M059J (cell line): ENCODE measurements at places on chromosomes 16 and 17. TPM values are rescaled to one million over a fixed set of nuclear protein-coding genes. Genes with fewer than 3 reads are reported as not detected.

IGF2BP1 gene
- 0.22 and 1.6 TPM in 2 replicates for total RNA-seq

- DNase-seq = peak; percentile 25
These were observed 3.1 kb downstream of the GAA start for GRCh38 chr17:80104321-80104955.

SCARF1 gene
- total RNA-seq = 0.47 TPM in 1 of 2 replicates, not detected in the other

DNA sequence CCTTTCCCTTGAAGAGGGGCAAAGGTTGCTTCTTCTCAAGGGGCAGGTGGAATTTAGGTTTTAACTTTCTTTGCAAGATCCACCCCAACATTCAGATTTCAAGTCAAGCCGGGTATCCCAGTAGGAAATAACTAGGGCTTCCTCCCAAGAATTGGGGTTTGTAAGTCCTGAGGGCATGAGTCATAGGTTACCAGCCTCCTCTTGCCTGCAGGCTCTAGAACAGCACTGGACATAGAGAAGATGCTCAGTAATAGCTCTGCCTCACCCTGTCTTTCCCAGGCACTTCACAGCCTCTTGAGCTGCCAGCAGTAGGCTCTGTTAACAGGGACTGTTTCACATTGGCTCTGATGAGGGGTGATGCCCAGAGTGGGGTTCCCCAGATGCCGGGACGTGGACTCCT lies 35.8 kb upstream of the ZFP90 start:
- DNase-seq = peak; percentile 68

- DNase-seq = no peak
These were observed 70.0 kb downstream of the CNGB1 start for GRCh38 chr16:57900796-57901479.

- peak; percentile 16 for DNase-seq
These were observed 223.6 kb downstream of the BCAS3 start for GRCh38 chr17:60901242-60901641.

DNA sequence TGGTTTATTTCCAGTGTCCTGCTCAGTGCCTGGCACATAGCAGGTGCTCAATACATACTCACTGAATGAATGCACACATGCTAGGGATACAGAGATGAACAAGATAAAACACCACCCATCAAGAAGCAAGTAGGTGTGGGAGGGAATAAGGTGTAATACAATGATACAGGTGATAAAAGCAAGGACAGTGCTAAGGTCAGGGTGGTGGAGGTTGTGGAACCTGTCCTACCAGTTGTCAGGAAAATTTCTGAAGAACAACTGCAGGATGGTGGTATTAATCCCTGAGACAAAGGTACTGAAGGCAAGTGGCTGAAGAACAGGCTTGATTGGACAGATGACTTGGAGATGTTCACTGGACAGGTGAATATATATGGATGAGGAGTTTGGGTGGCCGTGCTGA lies 1.8 kb downstream of the KNOP1 start:
- DNase-seq = no peak

DNA sequence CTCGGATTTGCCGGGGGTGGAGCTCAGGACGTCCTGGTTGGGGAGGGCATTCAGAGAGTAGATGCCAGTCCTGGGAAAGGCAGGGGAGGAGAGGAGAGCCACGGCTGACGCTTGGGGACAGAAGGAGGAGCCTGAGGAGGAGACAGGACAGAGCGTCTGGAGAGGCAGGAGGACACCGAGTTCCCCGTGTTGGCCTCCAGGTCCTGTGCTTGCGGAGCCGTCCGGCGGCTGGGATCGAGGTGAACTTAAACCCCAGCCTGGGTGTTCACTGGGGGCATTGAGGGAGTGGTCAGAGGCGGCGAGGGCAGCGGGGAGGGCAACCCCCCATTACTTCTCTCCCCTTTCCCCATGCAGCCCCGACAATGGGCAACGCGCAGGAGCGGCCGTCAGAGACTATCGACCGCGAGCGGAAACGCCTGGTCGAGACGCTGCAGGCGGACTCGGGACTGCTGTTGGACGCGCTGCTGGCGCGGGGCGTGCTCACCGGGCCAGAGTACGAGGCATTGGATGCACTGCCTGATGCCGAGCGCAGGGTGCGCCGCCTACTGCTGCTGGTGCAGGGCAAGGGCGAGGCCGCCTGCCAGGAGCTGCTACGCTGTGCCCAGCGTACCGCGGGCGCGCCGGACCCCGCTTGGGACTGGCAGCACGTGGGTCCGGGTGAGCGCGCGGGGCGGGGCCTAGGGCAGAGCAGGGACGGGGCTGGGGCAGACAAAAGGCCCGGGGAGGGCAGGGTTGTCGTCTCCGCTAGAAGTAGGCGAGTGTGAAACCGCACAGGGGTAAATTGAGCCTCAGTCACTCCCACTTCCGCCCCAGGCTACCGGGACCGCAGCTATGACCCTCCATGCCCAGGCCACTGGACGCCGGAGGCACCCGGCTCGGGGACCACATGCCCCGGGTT lies 3.7 kb downstream of the NOL3 start:
- DNase-seq = peak; percentile 91

GRCh38 chr17:3043737-3044365 lies 19.6 kb downstream of the OR1D5 start:
- DNase-seq = no peak

DNA sequence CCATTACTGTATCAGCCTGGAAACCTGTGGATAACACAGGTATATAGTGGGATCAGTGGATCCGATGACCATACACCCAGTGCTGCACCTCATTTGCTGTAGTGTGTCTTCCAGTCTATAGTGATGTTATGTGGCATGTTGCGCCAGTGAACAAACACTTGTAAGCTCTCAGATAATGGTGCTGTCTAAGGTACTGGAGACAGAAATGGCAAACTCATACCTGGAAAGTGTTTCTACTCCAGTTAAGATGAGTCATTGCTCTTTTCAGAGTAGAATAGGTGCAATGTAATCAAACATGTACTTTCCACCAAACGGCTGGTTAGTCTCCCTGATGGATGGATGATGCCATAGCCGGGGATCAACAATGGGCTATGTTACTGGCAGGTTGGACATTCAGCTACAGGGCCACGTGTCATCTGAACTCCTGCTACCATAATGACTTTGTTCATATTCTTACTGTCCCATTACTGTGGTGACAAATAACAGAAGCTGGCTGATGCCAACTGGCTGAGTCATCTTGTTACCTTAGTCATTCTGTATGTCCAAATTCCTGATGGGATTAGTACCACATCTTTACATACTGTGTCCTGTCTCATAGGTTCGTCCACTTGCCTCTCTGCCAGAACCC lies 6.3 kb downstream of the CCL11 start:
- peak; percentile 56 for DNase-seq

TPSD1 gene
- not detected in 2 replicates for total RNA-seq

GRCh38 chr17:13925579-13925978 lies 143.7 kb upstream of the COX10 start:
- peak; percentile 4 for DNase-seq

GCGR gene
- total RNA-seq = not detected in 2 replicates

HEATR9 gene
- not detected in 2 replicates for total RNA-seq

GRCh38 chr17:77297693-77298666 lies 157.2 kb downstream of the SEC14L1 start:
- DNase-seq = no peak

AGRP gene
- total RNA-seq = not detected in 2 replicates

- DNase-seq = no peak
These were observed 104.5 kb downstream of the C16orf78 start for GRCh38 chr16:49478107-49478506.

HAGHL gene
- 3.6 and 4.9 TPM in 2 replicates for total RNA-seq

ZNF629 gene
- 10.9 and 23.0 TPM in 2 replicates for total RNA-seq

CPHXL2 gene
- not detected in 2 replicates for total RNA-seq

DLX3 gene
- total RNA-seq = 0.15 and 0.96 TPM in 2 replicates

GRCh38 chr17:7281953-7282751 lies 634 bp downstream of the SLC2A4 start:
- DNase-seq = no peak

DNA sequence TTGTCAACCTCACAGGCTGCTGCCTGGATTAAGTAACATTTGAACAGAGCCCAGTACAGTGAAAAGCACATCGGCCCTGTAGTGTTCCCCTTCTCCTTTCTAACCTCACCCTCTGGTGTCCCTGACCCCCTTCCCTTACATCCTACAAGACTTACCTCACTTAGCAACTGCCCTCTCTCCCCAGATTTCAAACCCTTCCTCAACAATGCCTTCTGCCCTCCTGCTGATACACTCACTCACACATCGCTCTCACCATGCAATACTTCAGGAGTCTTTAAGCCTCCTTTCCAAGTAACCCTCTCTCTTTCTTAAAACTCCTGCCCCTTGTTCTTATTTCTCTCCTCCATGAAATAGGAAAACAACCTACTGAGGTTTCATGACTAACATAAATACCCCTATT lies 17.8 kb downstream of the ZZEF1 start:
- DNase-seq = no peak

GRCh38 chr17:81067391-81067811 lies 32.5 kb downstream of the BAIAP2 start:
- DNase-seq = no peak

TP53TG3 gene
- total RNA-seq = not detected in 2 replicates

DNA sequence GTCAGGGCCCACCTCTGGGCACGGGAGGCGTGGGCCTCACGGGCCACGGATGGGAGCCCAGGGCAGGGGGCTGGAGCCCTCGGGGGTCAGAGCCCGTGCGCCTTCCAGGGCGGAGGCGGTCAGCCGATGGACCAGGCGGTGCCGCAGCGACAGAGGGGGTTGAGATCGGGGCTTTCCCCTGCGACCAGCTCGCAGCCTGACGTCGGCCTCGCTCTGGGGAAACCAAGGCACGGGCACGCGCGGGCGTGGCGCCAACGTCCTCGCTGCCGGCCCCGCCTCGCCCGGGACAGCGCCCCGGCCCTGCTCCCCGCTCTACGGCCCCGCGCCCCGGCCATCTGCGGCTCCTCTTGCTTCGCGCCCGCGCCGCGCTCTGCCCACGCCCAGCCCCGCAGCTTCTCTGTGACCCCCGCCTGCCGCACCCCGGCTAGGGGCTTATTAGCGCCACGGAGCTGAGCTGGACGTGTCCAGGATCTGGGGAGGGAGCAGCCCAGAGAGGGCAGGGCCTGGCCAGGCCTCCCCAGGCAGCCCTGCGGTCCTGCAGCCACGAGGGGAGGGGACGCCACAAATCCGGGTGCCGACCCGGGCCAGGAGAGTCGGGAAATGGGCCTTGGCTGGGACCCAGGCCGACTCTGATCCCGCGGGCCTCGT lies 13.5 kb downstream of the ACTG1 start:
- no peak for DNase-seq

DNA sequence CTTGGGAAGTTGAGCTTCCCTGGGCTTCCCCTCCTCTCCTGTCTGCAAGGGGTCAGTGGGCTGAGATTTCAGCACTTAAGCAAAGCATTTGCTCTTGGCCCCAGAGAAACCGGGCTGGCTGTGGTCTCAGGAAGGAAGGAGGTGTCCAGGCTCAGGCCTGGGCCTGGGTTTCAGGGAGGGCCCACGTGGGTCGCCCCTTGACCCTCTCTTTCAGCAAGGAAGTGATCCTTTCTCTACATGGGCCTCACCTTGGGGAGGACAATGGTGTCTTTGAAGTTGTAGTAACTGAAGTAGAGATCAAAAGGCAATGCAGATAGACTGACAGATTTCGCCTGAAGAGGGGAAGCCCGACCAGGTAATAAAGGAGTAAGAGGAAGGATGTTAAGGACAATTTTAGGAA lies 2.7 kb downstream of the NOD2 start:
- no peak for DNase-seq

GRCh38 chr17:38888842-38889241 lies 19.0 kb downstream of the LASP1 start:
- no peak for DNase-seq

GRCh38 chr16:74524117-74524516 lies 82.8 kb downstream of the GLG1 start:
- DNase-seq = no peak

ITGAL gene
- total RNA-seq = not detected in 2 replicates

GRCh38 chr17:39529455-39529854 lies 68.2 kb downstream of the CDK12 start:
- DNase-seq = no peak

PRR29 gene
- total RNA-seq = 0.05 TPM in 1 of 2 replicates, not detected in the other

- DNase-seq = no peak
These were observed 4.1 kb downstream of the SLC9A5 start for GRCh38 chr16:67252609-67253497.

DNA sequence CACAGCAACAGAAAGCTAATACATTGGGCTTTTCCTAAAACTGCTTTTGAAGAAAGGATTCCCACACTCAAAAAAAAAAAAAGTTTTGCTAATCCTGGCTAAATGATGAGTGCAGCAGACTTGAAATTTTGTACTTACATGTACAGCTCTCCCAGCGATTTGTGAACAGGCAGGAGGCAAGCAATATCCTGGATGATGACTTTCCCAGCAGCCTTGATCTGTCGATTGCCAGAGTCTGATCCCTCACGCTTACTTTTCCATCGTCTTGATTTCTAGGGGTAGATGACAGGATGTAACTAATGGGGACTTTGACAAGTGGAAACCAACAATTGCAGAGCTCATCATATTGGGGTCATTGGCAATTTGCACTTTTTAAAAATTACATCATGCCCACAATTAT lies 91.4 kb downstream of the WDR59 start:
- DNase-seq = no peak

- DNase-seq = peak; percentile 38
These were observed 390 bp downstream of the ZNRF1 start for GRCh38 chr16:74999219-74999608.

CBLN1 gene
- not detected in 2 replicates for total RNA-seq

GRCh38 chr16:48524348-48525200 lies 85.4 kb downstream of the N4BP1 start:
- no peak for DNase-seq

DNA sequence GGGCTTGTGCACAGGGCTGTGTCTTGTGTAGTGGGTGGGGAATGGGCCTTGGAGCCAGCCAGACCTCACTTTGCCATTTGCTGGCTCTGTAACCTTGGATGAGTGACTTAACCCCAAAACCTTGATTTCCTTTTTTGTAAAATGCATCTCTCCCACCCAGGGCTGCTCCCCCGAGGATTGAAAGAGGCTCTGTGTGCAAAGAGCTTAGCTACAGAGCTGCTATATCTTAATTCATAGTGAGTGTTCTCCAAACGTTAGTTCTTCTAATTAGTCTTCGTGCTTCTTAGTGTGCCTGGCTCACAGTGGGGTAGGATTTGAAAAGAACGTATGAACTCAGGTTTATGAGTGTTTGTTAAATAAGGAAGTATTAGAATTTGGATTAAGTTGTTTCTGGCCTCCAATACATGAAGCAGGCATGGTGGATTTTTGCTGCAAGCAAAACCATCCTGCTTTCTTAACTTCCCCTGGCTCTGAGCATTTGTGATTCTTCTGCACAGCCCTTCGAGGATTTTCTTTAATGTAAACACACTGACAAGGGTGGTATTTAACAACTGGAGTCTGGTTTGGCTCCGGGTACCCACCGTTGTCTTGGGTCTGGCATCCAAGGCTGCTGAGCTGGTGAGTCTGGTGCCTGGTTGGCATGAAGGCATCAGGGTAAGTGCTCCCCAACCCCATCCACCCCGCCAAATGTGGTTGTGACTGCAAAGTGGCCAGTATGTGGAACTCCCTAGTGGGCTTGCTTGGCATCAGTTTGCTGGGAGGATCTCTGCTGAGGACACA lies 29.7 kb downstream of the KSR1 start:
- DNase-seq = no peak
